ENCODE measurements at places on chromosomes 5 and 9.

DNA sequence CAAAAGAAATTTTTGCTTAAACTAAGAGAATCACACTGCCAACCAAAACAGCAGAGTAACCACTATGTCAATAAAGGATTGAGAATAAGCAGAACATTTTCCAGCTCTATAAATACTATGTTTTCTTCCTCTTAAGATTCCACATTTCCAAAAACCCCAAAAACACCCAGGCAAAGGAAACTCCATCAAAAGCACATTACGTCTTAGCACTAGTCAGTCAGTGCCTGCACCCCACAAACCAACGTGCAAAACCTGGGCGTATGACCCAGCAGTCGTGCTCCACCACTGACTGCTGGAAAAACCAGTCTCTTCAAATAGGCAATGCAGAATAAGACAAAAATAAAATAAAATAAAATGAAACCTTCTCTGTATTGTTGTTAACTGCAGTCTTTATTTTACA, 85.3 kb downstream of the GNAQ start:
- no peak for DNase-seq

DNA sequence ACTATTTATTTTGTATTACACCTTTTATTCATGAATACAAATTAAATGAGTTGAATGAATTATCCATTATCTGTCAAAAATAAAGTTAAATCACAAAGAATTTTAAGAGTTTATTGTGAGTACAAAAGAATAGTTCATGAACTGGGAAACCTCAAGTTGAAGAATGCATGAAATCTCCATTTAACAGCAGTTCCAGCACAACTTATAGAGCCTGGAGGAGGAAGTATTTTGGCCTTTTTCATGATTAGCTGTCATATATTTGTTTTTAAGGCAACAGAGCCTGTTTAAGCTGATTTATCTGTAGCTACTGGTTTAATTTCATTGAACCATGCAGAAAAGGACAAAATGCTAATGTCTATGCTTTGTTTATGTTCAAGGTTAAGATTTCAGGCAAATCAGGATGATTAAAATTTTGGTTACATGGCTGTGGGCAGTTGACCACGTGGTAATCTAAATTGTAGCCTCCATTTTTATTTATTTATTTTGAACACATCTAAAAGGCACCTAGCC, 12.2 kb downstream of the SPINK1 start:
- DNase-seq: no peak

DNA sequence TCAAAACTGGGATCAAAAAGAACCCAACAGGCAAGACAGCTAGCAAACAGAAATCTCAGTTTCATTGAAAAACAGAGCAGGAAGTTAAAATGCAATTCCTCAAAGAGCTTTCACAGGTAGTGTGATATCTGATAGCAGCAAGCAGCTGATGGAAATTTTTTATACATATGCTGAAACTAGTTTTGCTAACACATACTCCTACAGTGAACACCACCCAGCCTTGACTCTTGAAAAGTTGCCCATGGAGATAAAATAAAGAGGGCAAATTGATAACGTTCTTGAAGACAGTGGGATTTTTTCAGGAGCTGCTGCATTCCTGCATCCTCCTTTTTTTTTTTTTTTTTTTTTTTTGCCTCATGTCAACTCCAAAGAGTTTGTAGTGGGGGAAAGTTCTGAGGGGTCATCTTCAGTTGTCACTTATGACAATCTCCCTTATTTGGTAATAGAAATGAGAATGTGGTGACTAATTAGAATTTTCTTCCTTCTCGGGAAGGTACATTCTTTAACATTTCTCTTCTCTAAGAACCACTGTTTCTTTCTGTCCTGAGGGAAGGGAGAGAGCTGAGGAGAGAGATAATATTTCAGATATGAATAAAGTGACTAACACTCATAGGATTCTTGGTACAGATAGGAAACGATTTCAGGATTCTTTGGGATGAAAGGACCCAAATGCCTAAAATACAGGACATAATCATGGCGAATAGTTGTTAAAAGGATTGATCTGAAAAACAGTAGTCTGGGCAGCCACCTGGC, 24.6 kb downstream of the SH3RF2 start:
- no peak for DNase-seq

DNA sequence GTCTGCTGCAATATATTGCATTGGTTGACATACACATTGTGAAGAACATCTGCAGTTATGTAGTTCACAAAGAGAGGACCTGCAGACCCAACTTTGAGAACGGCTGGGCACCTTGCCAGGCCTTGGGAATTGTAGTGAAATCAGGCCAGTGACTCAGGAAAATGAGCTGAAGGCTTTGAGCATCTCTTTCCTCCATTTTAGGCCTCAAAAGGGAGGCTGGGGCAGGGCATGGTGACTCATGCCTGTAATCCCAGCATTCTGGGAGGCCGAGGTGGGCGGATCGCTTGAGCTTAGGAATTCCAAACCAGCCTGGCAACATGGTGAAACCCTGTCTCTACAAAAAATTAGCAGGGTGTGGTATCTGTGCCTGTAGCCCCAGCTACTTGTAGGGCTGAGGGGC, 1.4 kb upstream of the IPPK start:
- no peak for DNase-seq

DNA sequence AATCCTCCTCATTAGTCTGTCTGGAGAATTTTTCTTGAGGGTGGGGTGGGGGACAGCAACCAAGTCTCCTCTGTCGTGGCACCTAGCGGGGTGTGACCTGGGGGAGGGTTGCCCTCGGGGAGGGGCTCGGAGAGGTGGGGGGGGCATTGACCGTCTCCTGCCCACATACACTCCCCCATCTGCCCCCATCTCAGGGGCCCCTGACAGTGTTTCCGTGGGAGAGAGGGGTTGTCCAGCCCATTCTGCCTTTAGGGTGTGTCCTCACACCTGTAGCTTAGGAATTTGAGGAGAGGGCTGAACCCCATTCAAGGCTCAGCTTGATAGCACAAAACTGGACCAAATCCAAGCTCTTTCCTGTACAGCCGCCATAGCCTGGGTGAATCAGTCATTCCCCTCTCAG, 5.9 kb upstream of the CXXC5 start:
- DNase-seq: no peak

- peak; percentile 56 for DNase-seq
Measured at GRCh38 chr5:151083081-151083676, 2.3 kb upstream of the TNIP1 start.

GRCh38 chr9:35912791-35913400, 3.6 kb downstream of the SPAAR start:
- no peak for DNase-seq

DNA sequence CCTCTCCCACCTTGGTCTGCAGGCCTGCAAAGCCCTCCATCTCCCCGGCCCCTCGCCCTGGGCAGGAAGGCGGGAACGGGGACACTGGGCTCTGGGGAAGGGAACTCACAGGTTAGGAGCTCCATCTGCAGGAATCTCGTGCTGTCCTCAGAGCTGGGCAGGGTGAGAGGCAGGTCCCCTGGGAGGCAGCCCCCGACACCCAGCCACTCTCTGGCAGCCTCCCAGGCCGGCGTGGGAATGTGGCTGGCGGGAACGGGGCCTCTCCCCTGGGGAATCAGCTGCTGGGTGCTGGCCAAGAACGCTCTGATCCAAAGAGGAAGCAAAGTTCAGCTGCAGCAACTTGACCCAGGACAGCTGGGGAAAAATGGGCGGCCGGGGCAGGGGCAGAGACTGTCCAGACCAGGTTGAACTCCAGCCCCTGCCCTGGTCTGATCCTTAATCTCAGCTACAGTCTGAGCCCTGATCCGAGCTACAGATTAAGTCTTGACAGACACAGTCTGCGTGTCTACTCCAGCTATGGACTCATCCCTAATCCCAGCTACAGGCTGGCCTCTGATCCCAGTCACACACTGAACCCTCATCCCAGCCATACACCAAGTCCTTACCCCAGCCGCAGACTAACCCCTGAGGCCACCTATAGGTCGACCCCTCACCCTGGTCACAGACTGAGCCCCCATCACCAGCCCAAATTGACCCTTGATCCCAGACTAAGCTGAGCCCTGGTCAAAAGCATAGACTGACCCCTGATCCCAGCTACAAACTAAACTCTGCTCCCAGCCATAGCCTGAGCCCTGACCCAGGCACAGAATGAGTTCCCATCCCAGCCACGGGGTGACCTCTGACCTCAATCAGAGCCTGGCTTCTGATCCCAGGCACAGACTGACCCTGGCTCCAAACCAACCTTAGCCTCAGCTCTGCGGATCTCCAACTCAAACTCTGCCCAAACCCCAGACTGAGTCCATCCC, 37.3 kb upstream of the EGFL7 start:
- DNase-seq: no peak

GRCh38 chr5:35826554-35826953, 30.1 kb upstream of the IL7R start:
- DNase-seq: no peak

DNA sequence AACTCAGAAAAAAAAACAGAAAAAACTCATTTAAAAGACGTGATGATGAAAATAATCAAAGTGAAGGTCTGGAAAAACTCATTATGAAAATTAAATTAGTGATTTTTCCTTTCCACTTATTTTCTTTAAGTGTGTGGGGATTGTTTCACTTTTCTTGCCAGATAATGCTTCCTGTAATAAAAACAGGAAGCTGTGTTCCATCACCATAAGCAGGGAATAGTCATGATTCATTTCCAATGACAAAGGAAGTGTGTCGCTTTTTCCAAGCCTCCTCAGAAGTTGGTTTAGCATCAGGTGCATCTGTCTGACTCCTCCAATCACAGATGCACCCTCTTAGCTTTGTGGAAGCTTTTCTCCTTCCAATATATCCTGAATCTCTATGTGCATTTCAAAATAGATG, 2068.7 kb downstream of the MAT2B start:
- DNase-seq: no peak

DNA sequence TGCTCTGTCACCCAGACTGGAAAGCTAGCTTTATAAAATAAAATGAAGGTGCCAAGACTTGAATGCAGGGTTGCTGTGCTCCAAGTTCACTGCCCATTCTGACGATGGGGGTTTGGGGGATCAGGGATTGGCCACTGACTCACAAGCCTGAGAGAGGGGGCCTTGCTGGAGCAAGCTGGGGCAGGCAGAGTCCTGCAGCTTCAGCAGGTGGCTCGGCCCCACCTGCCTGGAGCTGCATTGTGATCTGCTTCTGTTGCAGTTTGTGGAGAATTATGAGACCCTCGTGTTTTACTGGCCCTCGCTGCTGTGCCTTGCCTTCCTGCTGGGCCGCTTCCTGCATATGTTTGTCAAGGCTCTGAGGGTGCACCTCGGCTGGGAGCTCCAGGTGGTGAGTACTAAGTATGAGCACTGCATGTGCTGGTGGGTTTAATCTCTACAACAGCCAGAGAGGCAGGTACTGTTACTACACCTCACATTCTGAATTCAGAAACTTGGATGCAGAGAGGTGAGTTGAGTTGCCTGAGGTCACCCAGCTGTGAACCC, 31.1 kb upstream of the CCDC180 start:
- DNase-seq: no peak
